ENCODE measurements at places on chromosomes 6 and 20. TPM values are rescaled to one million over a fixed set of nuclear protein-coding genes. Genes with fewer than 3 reads are reported as not detected.

GRCh38 chr6:44265007-44265721 is at the start of gene NFKBIE:
TSS of gene NFKBIE (minus strand) at chr6:44265551. CDS start at chr6:44265346, 205 bp downstream.
- peaks cover 30% of the 10 kb centered on the region for H3K4me1 ChIP-seq
- peaks cover 25% of the 10 kb centered on the region for H3K27me3 ChIP-seq
- peak; percentile 96 for DNase-seq
- H3K27ac ChIP-seq = peak within 1 kb of the TSS; percentile 90

The NINL gene
- 10.5 TPM for total RNA-seq

The MRAP2 gene
- total RNA-seq = 30.6 TPM

The WFDC8 gene
- total RNA-seq = not detected

DNA sequence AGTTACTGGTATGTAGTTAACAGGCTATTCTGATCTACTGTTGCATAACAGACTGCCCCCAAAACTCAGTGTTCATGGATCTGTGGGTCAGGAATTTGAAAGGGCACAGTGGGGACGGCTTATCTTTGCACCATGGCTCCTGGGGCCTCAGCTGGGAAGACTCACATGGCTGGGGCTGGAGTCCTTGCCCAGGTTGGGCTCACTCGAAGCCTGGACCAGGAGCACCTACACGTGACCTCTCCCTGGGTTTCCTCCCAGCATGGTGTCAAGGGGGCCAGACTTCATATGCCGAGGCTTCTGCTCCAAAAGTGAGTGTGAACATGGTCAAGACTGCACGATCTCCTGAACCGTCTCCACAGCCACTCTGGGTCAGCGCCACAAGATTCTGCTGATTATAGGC is 11.7 kb downstream of the SYNDIG1 start:
- no peak for DNase-seq
- no peaks in the 10 kb centered on the region for H3K4me1 ChIP-seq
- H3K27ac ChIP-seq = no peak overlapping the region

DNA sequence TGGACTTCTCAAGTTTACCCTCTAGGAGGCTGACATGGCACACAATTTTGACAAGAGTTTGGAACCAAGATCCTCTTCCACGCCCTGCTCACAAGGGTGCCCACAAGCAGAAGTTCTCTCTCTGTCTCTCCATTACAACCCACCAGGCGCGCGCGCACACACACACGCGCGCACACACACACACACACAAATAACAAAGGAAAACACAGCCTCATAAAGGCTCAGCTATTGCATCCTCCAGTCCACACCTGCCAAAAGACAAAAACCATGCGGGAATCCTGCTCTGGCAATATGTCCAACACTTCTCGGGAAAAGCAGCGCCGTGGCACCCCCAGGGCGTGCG is 870 bp downstream of the PAK5 start:
- no peak overlapping the region for H3K4me3 ChIP-seq
- H3K27ac ChIP-seq = no peak overlapping the region
- no peaks in the 10 kb centered on the region for H3K36me3 ChIP-seq
- peaks cover 14% of the 10 kb centered on the region for H3K27me3 ChIP-seq

The SLC17A1 gene
- not detected for total RNA-seq

The RAET1E gene
- total RNA-seq = 0.89 TPM

The STXBP5 gene
- 15.7 TPM for total RNA-seq

GRCh38 chr6:147507162-147508041 is 1.1 kb upstream of the SAMD5 start:
- peaks cover 14% of the 10 kb centered on the region for H3K4me1 ChIP-seq
- H3K27me3 ChIP-seq = peaks cover 36% of the 10 kb centered on the region
- H3K36me3 ChIP-seq = no peaks in the 10 kb centered on the region
- peak; percentile 35 for DNase-seq
- peak overlapping the region; percentile 75 for H3K4me3 ChIP-seq

- no peak overlapping the region for H3K27ac ChIP-seq
- no peaks in the 10 kb centered on the region for H3K27me3 ChIP-seq
- H3K4me3 ChIP-seq = no peak overlapping the region
- H3K4me1 ChIP-seq = no peaks in the 10 kb centered on the region
These were observed 382.8 kb downstream of the CDH26 start for GRCh38 chr20:60341062-60341461.

The TINAG gene
- total RNA-seq = 0.04 TPM

DNA sequence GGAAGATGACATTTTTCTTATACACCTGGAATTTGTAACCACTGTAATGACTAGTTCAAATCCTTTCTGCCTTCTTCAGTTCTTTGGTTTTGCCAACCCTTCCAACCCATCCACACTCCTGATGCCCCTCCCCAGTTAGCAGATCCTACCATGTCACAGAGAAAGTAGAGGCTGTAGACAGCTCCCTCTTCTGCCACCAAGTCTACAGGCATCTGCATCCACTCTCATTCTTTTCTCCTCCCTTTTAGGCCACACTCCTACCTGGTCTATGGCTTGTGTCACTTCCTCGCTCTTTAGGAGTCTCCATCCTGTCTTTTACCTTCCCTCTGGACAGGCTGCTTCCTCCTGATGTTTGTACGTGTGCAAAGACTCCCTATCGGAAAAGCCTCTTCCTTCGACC is 13.5 kb upstream of the STK38 start:
- H3K4me3 ChIP-seq = no peak overlapping the region
- no peak overlapping the region for H3K27ac ChIP-seq
- no peaks in the 10 kb centered on the region for H3K36me3 ChIP-seq
- no peak for DNase-seq
- no peaks in the 10 kb centered on the region for H3K4me1 ChIP-seq
- peaks cover 2% of the 10 kb centered on the region for H3K27me3 ChIP-seq

Data from muscle of leg (tissue), 16 donors.